Fibroblast of skin of scalp (primary cell): ENCODE measurements at places on chromosomes 4 and X.

GRCh38 chrX:43314525-43314924, 341.6 kb upstream of the MAOA start:
- DNase-seq: no peak

DNA sequence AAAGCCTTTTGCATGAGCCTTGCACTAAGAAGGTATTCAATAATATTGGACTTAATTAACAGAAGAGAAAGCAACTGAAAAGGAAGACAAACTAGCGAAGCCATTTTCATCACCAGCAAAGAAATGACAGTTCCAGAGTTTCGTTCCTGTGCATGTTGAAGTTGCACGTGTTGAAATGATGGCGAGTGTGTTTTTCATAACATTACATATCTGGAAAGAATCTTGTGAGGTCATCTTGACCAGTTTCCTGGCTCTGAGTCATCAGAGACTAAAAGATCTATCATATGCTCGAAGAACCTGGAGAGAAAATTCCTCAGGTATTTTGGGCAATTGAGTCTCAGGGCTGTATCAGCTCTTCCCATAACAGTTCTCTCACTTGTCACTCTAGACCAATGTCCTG, 106.2 kb upstream of the MAML3 start:
- peak; percentile 74 for DNase-seq

DNA sequence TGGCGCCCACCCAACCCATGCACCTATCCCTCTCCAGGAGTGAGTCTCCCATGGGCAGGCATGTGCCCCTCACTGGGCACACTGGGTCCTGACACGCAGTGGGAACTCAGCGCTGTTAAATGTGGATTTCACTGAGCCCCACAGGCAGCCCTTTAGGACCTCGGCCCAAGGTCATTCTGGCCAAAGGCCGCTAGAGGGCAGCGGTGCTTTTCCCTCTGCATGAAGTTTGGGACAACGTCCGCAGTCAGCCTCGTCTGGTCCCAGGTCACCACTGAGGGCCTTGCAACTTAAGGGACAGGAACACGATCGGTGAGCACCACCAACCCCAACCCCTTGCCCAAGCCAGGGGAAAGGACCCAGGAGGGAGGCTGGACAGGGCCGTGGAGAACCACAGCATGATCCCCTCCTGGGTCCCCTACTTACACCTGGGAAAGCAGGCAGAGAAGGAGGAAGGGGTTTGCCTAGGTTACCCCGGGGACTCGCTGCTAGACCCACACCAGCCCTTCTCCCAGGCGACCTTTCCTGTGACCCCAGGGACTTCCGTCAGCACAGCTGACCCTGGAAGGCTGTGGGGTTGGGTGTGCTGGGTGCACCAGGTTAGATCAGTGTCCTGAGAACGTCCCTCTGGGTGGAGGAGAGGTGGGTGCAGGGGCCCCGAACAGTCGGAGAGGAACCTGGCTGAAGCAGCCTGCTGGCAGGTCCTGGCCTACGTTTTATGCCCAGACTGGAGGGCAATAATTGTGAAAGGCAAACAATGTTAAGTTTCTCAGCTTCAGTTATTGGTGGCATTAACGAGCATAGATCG, 24.0 kb downstream of the CYTL1 start:
- DNase-seq: peak; percentile 72

DNA sequence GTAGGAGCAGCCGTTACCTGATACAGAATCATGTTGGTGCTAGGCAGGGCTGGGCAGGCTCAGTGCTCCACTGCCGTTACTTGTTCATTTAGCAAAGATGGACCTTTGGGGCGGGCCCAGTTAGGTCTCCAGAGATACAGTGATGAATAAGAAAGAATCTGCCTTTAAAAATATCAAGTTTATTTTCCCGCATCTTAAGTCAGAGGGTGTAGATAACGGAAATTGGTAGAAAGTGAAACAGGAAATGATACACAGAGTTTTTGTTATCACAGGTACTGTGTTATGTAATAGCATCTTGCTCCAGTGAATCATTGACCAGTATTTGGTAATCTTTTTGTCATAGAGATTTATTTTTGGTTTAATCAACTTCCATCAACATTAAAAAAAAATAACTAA, 5.5 kb downstream of the TMEM131L start:
- DNase-seq: no peak

DNA sequence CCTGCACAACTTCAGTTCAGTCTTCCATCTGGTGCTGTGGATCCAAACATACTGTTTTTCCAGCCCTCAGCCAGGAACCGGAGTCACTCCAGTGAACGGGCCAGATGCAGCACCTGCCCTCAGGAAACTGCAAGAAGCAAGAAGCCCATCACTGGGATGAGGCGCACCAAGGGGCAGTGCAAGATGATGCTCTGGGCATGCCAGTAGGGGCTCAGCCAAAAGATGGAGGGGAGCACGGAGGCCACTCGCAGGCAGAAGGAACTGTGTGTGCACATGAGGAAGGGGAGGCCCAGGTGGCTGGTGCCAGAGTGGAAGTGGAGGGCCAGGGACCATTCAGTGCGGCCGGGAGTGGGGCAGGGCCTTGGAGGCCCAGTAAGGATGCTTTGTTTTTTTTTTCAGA, 161.7 kb upstream of the MAMLD1 start:
- DNase-seq: no peak

DNA sequence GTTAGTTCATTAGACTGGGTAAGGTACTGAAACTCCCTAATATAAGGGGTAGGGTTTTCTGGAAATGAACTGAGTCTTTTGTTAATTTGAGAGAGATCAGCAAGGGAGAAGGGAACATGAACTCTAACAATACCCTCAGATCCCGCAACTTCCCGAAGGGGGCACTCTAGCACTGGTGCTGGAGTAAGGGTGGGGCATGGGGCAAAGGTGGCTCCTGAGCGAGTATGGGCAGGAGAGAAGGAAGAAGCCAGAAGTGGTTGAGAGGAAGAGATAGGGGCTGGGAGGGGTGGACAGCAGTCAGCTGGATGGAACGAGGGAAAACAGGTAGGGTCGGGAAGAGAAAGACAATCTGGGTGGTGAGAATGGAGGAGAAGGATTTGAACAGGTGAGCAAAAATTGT, 183.2 kb upstream of the MAGEE2 start:
- no peak for DNase-seq

DNA sequence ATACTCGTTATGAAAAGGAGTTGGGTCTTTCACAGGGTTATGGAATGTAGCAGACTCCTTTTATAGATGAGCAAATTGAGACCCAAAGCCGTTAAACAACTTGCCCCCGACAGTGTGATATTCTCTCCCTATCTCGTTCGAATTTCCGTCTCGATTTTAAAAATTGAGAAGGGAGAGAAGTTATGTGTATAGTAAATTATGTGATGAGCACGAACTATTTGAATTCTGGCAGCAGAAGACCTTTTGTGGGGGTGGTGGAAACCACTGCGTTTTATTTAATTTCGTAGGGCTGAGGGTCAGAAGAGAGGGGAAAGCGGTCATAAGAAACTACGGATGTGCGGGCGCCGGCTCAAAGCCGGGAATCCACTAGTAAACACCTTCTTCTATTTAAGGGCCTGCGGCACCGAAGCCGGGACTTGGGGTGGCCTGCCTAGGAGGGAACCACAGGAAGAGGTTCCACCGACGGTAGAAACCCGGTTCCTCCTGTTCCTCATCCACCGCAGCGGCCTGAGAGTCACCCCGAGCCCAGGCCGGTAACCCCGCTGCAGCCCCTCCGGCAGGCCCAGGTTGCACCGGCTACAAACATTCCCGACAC, 1.5 kb upstream of the DDX3X start:
- DNase-seq: no peak

DNA sequence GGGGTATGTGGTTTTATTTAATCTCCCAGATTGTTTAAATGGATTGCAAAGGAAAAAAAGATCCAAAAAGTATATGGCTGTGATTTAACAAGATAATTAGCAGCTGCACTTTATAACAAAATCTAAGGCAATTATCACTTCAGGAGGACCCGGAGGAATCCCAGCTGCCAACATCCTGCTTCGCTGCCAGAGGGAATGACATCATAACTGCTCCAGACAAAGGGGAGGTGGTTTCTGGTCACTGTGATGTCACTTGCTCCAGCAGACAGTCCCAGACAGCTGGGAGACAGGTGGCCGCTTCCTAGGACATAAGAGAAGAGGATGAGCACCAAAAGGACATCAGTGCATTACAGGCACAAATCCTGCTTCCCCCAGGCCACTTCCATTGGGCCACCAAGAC, 371.0 kb downstream of the BCOR start:
- DNase-seq: peak; percentile 53

- DNase-seq: peak; percentile 10
Observed at GRCh38 chrX:50081282-50081889, 119.4 kb downstream of the AKAP4 start.

DNA sequence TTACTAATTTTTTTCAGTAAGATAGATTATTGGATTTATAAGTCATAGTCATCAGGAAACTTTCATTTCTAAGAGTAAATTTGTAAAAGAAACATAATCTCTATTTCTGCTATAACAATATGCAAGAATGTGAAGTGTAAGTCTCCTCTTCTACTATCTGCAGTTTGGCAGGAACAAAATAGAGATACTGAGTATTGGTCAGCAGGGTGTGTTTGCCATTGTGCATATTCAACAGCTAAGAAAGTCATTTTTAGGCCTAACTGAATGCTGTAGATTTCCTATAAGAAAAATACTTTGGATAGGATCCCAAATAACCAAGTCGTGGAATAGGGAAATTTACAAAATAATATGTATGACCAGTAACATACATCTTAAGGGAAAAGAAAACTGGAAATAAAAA, 253.3 kb upstream of the EPHA5 start:
- no peak for DNase-seq

- peak; percentile 84 for DNase-seq
Observed at GRCh38 chrX:123184219-123184865, at the start of gene GRIA3. GRIA3 (plus strand) TSS chrX:123184278; CDS start chrX:123184536, 258 bp downstream.

GRCh38 chrX:16778545-16778944, 7.7 kb upstream of the TXLNG start:
- no peak for DNase-seq

DNA sequence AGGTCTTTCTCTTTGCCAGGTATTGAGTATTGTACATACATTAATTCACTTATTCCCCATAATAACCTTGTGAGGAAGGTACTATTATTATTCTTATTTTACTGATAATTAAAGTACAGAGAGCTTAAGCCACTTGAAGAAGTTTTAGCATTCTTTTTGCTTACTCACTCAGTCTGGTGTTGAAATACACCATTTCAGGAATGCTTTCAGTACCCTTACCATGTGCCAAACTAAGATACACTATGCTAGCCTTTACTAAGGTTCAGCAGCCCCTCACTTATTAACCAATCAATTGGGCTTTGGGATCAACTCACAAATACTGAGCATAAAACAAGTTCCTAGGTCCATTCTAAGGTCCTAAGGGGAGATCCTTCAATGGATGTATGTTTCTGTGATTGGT, 179.0 kb upstream of the FGF13 start:
- no peak for DNase-seq

- DNase-seq: no peak
Observed at GRCh38 chr4:24748758-24749350, 46.5 kb upstream of the SOD3 start.

DNA sequence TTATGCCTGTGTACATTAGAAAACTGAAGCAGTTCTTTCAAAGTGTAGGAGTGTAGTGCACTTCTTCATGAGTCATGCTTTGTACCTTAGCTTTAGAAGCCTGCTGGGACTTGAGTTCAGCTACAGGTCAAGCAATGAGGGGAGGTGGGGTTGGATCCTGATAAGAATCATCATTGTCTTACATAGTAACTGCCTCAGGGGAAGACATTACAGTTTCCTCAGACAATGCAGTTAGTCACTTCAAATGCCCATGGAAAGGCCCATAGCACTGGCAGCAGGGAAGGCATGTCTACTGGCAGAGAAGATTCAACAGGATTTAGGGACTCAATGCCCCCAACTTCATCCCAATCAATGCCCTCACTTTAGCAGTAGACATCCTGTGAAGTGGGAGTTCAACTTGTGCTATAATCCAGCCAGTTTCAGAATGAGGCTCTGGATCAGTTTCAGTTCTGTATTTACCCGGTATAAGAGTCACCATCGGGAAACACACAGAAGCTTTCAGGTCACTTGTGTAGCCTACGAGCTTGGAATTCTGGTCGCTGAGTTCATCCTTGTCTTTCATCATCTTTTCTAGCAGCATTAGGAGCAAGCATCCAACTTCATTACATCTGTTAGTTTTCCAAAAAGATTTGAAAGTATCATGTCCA, 1216.5 kb downstream of the RAPGEF2 start:
- no peak for DNase-seq

DNA sequence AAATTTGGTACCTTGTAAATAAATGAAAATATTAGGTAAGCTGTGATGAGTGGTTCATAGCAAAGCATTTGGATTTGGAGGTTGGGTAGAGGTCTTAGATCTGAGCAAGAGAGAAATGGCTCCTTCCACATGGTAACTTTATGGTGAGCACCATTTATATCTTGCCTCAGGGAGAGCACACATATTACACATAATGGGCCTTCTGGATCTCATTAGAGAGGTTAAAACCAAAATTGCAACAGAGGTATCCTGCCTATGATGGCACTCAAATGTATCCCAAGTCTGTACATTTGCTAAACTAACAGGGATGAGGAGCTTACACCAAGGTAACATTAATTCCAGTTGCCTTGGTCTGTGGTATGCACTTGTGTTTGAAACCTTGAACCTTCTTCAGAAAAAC, 87.1 kb upstream of the PUDP start:
- DNase-seq: no peak

GRCh38 chrX:129310000-129310399, 213.3 kb downstream of the SMARCA1 start:
- DNase-seq: no peak

DNA sequence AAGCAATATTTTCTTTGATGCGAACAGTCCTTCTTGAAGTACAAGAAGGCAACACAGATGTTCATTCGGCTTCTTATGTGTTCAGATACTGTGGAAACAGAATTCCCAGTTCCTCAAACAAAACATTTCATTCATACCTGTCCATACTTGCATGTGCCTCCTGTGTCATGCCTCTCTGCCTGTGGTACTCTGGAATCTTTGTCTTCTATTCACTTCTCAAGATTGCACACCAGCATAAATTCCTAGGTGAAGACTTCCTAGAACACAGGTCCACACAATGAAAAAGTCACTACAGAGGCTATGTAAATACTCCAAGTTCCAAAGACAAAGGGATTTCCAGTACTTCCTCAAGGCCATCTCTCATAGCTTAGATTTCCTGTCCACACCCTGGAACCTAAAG, 367.2 kb downstream of the AFF2 start:
- no peak for DNase-seq

GRCh38 chr4:98996056-98996764, 689 bp downstream of the METAP1 start:
- DNase-seq: peak; percentile 15

DNA sequence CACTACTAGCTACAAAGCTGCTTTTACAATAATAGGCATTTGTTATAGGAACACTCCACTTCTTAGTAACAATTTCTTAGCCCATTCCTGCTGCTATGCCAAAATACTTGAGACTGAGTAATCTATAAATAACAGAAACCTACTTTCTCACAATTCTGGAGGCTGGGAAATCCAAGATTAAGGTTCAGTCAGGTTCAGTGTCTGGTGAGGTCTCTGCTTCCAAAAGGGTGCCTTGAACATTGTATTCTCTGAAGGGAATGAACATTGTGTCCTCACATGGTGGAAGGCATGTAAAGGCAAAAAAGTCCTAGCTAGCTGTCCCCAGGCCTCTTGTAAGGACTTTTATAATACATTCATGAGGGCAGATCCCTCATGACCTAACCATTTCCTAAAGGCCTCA, 7.0 kb downstream of the SLC9B1 start:
- DNase-seq: no peak
